ENCODE measurements at places on chromosomes 2 and 18.

DNA sequence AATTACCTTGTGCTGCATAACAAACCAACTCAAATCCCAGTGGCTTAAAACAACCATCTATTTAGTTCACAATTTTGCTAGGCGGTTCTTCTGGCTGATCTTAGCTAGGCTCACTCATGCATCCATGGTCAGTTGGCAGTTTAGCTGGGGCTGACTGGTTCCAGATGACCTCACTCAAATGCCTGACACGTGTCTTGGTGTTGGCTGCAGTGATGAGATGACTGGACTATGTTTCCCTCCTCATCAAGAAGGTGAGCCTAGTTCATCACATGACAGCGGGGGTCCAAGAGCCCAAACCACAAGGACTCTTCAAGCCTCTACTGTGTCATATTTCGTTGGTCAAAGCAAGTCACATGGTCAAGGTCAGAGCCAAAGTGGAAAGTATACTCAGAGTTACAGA is 42.7 kb upstream of the ACTR3 start:
- no peak for DNase-seq

- peak; percentile 10 for DNase-seq
Observed at GRCh38 chr2:25197336-25198208, 29.2 kb upstream of the POMC start.

GRCh38 chr2:219987830-219988229 is 360.4 kb downstream of the SLC4A3 start:
- peak; percentile 63 for DNase-seq

DNA sequence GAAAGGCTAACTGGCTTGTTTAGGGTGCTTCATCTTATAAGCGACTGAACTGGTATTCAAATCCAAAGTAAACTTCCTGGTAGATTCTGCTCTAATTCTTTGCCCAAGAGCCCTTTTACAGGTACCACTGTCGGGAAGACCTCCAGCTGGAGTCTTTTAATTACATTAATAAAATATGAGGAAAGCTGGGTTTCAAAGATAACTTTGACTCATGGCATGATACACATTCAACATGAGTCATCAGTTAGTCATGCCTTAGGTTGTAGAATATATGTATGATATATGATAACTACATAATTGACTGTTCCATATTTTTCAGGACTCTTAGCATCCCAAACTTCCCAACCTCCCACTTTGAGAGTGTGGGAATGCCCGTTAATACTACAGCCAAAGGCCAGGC is 32.3 kb downstream of the ZCCHC2 start:
- DNase-seq: peak; percentile 24
